ENCODE measurements at places on chromosomes 12 and 14. TPM values are rescaled to one million over a fixed set of nuclear protein-coding genes. Genes with fewer than 3 reads are reported as not detected.

- DNase-seq: no peak
Observed at GRCh38 chr14:78690836-78691235, 520.7 kb downstream of the NRXN3 start.

DNA sequence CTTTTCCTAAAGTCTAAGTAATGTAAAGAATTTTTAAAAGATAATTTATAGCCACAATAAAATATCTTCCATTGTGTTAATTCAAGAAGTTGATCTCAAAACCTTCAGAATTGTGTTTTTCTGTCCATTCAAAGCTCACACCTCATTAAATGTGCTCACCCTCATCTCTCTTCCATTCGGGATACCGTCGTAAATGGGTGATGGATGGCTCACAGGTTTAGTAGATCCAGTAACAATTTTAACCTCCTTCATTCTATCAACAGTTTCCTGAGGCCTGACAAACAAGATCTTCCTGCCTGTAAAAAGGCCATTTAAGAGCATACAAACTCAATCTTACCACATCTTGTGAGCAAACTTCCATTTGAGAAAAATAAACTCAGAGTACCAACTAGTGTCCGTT is 9.4 kb upstream of the FLRT2 start:
- no peak for DNase-seq

DNA sequence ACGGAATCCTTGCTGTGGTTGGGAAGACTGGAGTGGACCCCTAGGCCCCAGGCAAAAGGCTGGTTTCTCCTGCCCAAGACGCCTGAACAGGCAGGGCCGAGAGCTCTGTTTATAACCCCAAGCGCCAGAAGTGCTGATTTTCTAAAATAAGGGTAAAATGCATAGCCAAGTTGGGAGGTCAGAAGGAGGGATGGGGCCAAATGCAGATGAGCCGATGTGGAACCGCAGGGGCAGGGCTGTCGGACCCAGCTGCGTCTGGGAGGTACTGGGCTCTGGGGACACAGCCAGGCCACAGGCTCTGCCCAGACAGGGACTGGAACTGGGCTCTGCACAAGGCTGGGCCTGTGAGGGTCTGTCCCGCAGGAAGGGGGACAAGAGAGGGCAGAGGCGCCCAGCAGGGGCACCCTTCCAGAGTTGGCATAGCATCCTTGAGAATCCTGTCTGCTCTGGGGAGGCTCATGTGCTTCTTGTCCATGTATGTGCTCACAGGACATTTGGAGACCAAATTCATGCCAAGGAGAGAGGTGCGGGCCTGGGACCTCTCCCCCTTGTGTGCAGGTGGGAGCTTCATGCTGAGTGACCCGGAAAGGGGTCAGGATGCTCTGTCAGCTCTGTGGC is 49.1 kb downstream of the JAG2 start:
- no peak for DNase-seq

DNA sequence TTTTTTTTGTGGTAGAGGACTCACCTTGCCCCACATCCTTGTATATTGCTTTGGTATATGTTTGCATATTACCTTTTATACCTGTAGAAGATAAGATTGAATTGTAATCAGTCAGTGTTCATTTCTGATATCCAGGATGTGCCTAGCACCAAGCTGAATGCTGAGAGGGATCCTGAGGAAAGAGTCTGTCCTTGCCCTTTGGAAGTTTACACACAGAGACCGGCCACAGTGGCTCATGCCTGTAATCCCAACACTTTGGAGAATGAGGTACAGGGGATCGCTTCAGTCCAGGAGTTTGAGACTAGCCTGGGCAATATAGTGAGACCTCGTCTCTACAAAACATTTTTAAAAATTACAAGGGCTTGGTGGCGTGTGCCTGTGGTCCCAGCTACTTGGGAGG is 8.4 kb downstream of the ACVR1B start:
- DNase-seq: no peak

DNA sequence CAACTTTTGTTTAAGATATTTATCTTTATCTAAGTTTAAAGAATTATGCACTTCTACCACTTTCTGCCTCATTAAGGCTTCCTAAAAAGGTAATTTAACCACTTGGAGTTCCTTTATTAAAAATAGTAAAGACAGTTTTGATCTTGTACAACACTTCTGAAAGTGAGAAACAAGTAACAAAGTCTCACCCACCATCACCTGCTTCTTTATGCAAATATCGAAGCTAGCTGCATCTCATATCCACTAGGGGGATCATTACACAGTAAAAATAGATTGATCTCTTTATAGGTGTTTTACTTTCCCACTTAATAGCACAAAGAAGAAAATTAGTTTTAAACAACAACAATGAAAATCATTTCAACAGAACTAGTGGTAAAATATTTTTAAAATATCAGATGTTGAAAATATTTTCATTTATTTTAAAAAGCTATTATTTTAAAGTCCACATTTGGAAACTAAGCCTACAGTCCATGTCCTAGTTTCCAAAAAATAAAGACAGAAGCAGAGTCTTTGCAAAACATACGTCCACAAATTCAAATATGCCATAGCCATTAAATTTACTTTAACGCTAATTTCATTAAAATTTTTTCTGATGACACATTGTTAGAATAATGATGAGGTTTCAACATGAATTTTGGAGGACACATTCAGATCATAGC is 160.0 kb upstream of the SOX5 start:
- DNase-seq: no peak

DNA sequence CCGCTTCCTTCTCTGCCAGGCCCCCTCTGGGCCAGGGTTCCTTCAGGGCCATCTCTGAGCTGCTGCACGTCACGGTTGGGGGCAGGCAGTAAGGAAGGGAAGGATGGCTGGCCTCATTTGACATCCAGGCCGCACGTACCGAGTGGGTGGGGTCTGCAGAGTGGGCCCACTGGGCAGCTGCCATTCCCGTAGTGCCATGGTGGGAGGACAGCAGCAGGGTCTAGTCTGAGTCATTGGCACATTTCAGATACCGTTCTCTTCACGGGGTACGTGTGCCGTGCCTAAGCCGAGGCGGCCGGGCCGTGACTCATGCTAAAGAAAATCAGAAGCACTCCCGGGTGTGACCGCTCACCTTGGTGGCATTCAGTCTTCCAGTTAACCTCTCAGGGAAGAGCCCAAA is 43.9 kb downstream of the IL31 start:
- no peak for DNase-seq

SYCP3 gene
- total RNA-seq: 0.30 TPM

FAM186B gene
- 0.34 TPM for total RNA-seq

PCNX1 gene
- total RNA-seq: 38.4 TPM

Measured in upper lobe of left lung (tissue), 6 donors.